T-helper 2 cell treated with Interferon-gamma antibody and Interleukin-4, amounts not matched to agents 5 μg/mL and 100 μg/mL, for 36 hours (primary cell): ENCODE measurements at places on chromosomes 16 and 17.

- H3K27ac ChIP-seq, result peak overlapping the region; percentile 62
- peaks cover 19% of the 10 kb centered on the region for H3K4me1 ChIP-seq
- peak; percentile 71 for DNase-seq
- peaks cover 2% of the 10 kb centered on the region for H3K36me3 ChIP-seq
- peak overlapping the region; percentile 63 for H3K4me3 ChIP-seq
- peaks cover 24% of the 10 kb centered on the region for H3K27me3 ChIP-seq
Observed at GRCh38 chr17:65560628-65561451, 608 bp downstream of the AXIN2 start.

GRCh38 chr17:59638553-59638952 is 18.9 kb downstream of the CLTC start:
- peaks cover 43% of the 10 kb centered on the region for H3K4me1 ChIP-seq
- H3K27ac ChIP-seq, result no peak overlapping the region
- H3K36me3 ChIP-seq, result peaks cover 2% of the 10 kb centered on the region
- no peaks in the 10 kb centered on the region for H3K27me3 ChIP-seq

GRCh38 chr17:8119581-8120519 is 1.5 kb upstream of the ALOXE3 start:
- peaks cover 54% of the 10 kb centered on the region for H3K4me1 ChIP-seq
- DNase-seq, result peak; percentile 87
- peaks cover 69% of the 10 kb centered on the region for H3K27me3 ChIP-seq
- peaks cover 2% of the 10 kb centered on the region for H3K36me3 ChIP-seq
- peak overlapping the region; percentile 93 for H3K27ac ChIP-seq
- H3K4me3 ChIP-seq, result peak overlapping the region; percentile 94

GRCh38 chr16:69890114-69890891 is 60.8 kb upstream of the CLEC18A start:
- H3K4me1 ChIP-seq, result peaks cover 2% of the 10 kb centered on the region
- no peak overlapping the region for H3K4me3 ChIP-seq
- H3K36me3 ChIP-seq, result peaks cover 22% of the 10 kb centered on the region
- H3K27ac ChIP-seq, result no peak overlapping the region
- H3K27me3 ChIP-seq, result no peaks in the 10 kb centered on the region

- peaks cover 14% of the 10 kb centered on the region for H3K27me3 ChIP-seq
- DNase-seq, result no peak
- H3K4me3 ChIP-seq, result peak overlapping the region; percentile 47
- peak overlapping the region; percentile 55 for H3K27ac ChIP-seq
- peaks cover 50% of the 10 kb centered on the region for H3K4me1 ChIP-seq
Observed at GRCh38 chr16:10868596-10869469, 8.2 kb upstream of the CIITA start.

DNA sequence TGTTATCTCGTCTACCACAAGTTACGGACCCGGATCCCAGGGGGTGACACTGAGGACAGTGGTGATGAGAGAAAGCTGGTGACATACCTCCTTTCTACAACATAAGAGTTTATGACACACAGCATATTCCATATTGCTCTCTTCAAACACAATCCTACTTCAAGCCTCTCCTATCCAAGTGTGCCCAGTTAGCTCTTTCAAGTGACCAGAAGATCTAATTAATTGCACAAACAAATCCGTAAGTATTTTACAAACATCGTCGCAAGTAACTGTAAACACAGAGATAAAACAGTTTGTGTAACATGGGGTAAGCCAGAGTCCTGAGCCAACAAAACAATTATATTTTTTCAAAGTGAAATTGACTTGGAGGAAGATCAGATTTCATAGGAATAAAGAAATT is 235.0 kb downstream of the CHD9NB start:
- no peak overlapping the region for H3K4me3 ChIP-seq
- no peak overlapping the region for H3K27ac ChIP-seq
- H3K27me3 ChIP-seq, result no peaks in the 10 kb centered on the region
- no peaks in the 10 kb centered on the region for H3K36me3 ChIP-seq
- no peak for DNase-seq

DNA sequence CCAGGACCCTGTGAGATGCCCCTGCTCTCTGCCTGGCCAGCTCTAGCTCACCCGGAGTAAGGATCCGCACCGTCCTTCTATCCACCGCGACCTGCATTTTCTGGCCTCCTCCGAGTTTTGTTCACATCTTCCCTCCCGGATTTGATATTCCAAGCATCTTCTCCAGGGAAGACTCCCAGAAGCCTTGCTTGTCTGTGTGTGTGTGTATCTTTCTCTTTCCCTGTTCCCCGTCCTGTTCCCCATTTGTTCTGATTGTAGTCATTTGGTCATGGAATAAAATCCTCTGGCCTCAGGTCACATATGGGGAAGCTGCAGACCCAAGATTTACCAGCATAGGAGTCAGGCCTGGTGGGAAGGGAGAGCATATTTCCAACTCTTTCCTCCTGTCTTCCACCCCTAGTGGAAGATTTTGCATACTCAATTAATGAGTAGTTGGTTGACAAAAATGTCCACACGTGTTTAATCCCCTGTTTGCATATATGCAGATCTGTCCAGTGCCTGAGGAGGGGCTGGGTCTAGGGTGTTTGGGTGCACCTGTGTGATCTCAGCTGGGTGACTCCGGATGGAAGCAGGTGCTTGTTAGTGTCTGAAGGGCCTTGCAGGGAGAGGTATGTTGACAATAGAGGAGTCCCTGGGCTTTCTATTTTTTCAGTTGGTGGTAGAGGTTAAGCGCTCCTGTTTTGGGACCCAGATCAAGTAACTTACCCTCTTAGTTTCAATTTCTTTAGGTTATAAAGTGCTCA is 1.9 kb downstream of the PRAC1 start:
- DNase-seq, result no peak
- H3K36me3 ChIP-seq, result no peaks in the 10 kb centered on the region
- H3K27me3 ChIP-seq, result peaks cover 94% of the 10 kb centered on the region
- H3K27ac ChIP-seq, result peak overlapping the region; percentile 75

DNA sequence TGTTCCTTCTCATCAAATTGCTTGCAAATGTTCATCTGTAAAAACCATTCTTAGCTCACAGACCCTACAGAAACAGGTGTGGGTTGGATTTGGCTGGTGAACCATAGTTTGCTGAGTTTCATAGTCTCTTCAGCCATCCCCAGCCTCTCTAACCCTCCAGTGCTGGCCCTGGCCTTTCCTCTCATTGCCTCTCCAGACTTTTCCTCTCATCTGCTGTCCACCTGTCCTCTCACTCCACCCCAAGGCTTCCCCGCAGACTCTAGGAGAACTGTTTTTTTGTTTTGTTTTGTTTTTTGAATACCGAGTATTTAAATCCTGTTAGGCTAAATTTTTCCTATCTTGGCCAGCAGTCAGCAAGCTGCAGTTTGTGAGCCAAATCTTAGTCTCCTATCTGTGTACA is 41.1 kb downstream of the MEOX1 start:
- no peak overlapping the region for H3K4me3 ChIP-seq
- H3K4me1 ChIP-seq, result no peaks in the 10 kb centered on the region
- no peak for DNase-seq
- peaks cover 10% of the 10 kb centered on the region for H3K27me3 ChIP-seq
- no peaks in the 10 kb centered on the region for H3K36me3 ChIP-seq

- H3K4me3 ChIP-seq, result no peak overlapping the region
- DNase-seq, result no peak
- no peaks in the 10 kb centered on the region for H3K36me3 ChIP-seq
Observed at GRCh38 chr17:74380086-74380958, 13.0 kb downstream of the GPR142 start.

DNA sequence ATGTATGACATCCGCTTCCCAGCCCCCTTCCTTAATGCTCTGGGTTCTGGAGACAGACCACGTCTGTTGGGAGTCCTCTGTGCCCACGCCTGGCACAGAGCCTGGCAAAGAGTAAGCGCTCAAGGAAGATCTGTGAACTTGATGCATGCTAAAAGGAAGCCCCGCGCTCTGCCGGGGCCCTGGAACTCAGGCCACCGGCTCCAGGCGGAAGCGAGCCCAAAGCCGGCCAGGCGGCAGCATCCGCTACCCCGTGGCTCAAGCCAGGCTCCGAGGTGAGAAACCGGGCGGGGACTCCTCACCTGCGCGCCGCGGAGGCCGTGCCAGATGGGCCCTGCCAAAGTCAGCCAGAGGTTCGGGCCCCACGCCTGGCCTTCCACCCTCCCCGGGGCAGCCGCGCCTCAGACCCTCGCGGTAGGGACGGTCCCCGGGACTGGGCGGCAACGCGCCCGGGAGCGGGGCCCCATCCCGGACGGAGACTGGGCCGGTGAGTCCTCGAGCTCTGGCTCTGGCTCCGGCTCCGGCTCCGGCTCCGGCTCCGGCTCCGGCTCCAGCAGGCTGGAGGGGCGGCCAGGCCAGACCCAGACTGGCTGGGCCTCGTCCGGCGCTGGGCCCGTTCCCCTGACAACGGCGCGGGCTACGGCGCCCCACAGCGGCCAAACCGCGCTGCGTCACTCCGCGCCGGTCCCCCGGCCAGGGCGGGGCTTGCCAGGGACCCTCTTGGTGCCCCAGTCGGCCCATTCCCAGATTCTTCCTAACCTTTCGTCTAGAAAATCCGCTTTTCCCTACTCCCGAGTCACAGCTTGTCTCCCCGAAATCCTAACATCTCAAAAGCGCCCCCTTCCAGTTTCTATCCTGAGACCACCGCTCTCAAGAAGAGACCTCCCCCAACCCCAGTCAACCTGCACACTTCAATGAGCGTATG is at the start of gene ZDHHC1:
ZDHHC1 (minus strand) TSS at position 606 of the 922 bp plus-strand sequence. CDS start 8,702 bp downstream, outside the sequence.
- H3K4me3 ChIP-seq, result peak within 1 kb of the TSS; percentile 83
- peak within 1 kb of the TSS; percentile 5 for H3K27ac ChIP-seq
- H3K27me3 ChIP-seq, result peaks cover 26% of the 10 kb centered on the region
- peaks cover 7% of the 10 kb centered on the region for H3K4me1 ChIP-seq
- H3K36me3 ChIP-seq, result no peaks in the 10 kb centered on the region
- DNase-seq, result peak; percentile 59

- H3K4me3 ChIP-seq, result peak overlapping the region; percentile 62
- H3K4me1 ChIP-seq, result peaks cover 9% of the 10 kb centered on the region
- H3K27me3 ChIP-seq, result peaks cover 19% of the 10 kb centered on the region
- peaks cover 11% of the 10 kb centered on the region for H3K36me3 ChIP-seq
Observed at GRCh38 chr17:35731917-35732805, 722 bp downstream of the RASL10B start.

DNA sequence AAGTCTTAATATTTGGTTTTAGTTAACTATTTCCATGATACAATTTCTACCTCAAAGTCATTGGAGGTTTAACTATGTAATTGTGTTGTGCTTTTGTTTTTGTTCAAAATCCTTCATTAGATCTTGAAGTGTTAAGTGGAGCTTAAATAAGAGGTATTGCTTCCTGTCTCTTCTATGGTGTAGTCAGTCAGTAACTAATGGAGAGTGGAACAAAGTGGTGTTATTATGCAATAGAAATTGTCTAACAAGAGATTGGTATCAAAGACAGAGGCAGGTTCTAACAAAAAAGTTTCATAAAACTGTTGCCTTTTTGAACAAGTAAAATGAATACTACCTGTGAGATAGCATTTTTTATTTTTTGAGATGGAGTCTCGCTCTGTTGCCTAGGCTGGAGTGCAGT is 45.2 kb downstream of the GRB7 start:
- no peak for DNase-seq
- H3K27me3 ChIP-seq, result no peaks in the 10 kb centered on the region
- H3K36me3 ChIP-seq, result peaks cover 44% of the 10 kb centered on the region
- H3K4me3 ChIP-seq, result no peak overlapping the region
- H3K27ac ChIP-seq, result no peak overlapping the region
- H3K4me1 ChIP-seq, result peaks cover 38% of the 10 kb centered on the region

GRCh38 chr16:13401641-13402040 is 500.2 kb downstream of the SHISA9 start:
- no peaks in the 10 kb centered on the region for H3K4me1 ChIP-seq
- H3K4me3 ChIP-seq, result no peak overlapping the region
- no peak for DNase-seq
- H3K36me3 ChIP-seq, result no peaks in the 10 kb centered on the region
- no peaks in the 10 kb centered on the region for H3K27me3 ChIP-seq
- H3K27ac ChIP-seq, result no peak overlapping the region

- H3K27ac ChIP-seq, result no peak overlapping the region
- H3K27me3 ChIP-seq, result peaks cover 4% of the 10 kb centered on the region
- no peaks in the 10 kb centered on the region for H3K36me3 ChIP-seq
- no peak overlapping the region for H3K4me3 ChIP-seq
- peaks cover 7% of the 10 kb centered on the region for H3K4me1 ChIP-seq
- DNase-seq, result no peak
Observed at GRCh38 chr17:17398188-17398942, 78.4 kb upstream of the MED9 start.

GRCh38 chr17:55307879-55308278 is 43.1 kb downstream of the HLF start:
- no peak for DNase-seq
- no peak overlapping the region for H3K4me3 ChIP-seq
- H3K27ac ChIP-seq, result no peak overlapping the region
- peaks cover 3% of the 10 kb centered on the region for H3K27me3 ChIP-seq
- H3K4me1 ChIP-seq, result peaks cover 11% of the 10 kb centered on the region
- H3K36me3 ChIP-seq, result no peaks in the 10 kb centered on the region

DNA sequence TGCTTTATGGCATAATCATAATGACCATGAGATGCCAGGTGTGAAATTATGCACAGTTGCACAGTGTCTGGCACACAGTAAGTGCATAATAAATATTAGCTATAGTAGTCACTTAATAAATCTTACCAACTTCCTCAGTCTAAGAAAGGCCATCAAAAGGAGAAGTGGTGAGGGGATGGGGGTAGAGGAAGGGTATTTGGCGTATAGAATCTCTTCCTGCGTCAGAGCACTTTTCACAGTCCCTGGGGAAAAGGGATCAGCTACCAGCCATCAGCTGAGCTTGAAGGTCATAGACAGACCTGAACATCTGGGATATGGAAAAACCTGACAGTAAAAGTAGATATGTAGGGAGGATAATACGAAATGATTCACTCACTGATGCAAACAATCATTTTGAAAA is 5.8 kb downstream of the CRHR1 start:
- H3K4me3 ChIP-seq, result no peak overlapping the region
- no peaks in the 10 kb centered on the region for H3K4me1 ChIP-seq
- DNase-seq, result no peak
- H3K36me3 ChIP-seq, result no peaks in the 10 kb centered on the region
- peaks cover 55% of the 10 kb centered on the region for H3K27me3 ChIP-seq
- no peak overlapping the region for H3K27ac ChIP-seq

DNA sequence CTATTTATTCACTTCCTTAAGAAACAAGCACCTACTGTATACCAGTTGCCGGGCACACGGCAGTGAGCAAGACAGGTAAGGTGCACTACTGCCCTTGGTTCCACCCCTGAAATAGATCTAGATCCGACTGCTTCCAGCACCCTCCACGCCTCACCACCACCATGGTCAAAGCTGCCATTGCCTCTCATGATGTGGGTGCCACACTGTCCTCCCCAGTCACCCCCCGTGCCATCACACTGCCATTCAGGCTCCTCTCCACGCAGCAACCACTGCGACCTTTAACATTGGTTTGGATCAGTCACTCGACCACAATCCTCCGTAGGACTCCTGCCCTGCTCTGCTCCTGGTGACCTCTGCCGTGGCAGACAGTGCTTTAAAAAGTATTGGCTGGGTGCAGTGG is 226.8 kb downstream of the CPPED1 start:
- no peaks in the 10 kb centered on the region for H3K27me3 ChIP-seq
- H3K36me3 ChIP-seq, result no peaks in the 10 kb centered on the region
- peak overlapping the region; percentile 4 for H3K27ac ChIP-seq
- peaks cover 7% of the 10 kb centered on the region for H3K4me1 ChIP-seq
- no peak for DNase-seq
- H3K4me3 ChIP-seq, result no peak overlapping the region

GRCh38 chr17:40168262-40168832 is 8.9 kb upstream of the RAPGEFL1 start:
- DNase-seq, result no peak
- no peak overlapping the region for H3K4me3 ChIP-seq
- peaks cover 12% of the 10 kb centered on the region for H3K4me1 ChIP-seq
- peaks cover 60% of the 10 kb centered on the region for H3K36me3 ChIP-seq
